Vagina (tissue), 2 donors: ENCODE measurements at places on chromosomes 7 and 10. TPM values are rescaled to one million over a fixed set of nuclear protein-coding genes. Genes with fewer than 3 reads are reported as not detected.

DNA sequence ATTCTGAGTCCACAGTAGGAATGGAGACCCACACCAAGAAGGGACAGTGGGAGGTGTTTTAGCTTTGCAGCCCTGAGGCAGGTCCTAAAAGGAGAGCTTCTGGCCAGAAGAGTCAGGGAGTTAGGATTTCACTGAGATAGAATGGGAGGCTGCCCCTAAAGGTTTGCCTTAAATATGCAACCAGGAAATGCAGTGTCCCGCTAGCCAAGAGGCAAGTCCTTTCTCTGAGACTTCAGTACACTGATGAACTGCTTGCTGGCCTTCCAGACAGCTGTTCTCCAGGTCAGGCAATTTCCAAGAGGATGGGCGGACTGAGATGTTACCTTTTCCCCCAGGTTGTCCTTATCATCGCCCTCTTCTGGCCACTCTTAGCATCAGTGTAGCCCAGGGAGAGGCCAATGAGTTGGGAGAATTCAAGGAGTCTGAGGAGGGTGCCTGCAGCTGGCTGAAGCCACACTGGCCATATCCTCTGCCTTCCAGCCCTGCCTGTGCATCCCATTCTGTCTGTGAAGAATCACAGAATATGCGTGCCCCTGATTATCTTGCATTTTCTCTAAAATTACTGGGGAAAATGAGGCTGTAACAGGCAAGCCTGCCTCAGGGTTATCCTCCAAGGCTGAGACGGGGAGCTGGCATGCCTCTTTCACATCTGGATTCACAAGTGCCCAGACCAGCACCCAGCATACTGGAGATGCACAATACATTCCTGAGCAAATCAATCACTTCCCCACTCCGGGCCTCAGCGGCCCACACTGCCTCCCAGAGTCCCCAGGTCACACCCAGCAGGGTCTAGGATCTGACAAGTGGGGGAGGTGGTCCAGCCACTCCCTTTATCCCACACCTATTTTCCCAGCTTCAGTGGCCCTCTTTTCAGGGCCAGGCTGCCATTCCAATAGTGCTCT lies 2.4 kb downstream of the TLL2 start:
- no peak for DNase-seq

- no peak for DNase-seq
Observed at GRCh38 chr10:108003576-108003975, 839.1 kb upstream of the SORCS1 start.

The PKD2L1 gene
- not detected for total RNA-seq

GRCh38 chr10:69475433-69475830 lies 24.2 kb downstream of the TSPAN15 start:
- DNase-seq, result no peak

- DNase-seq, result no peak
Observed at GRCh38 chr7:13603661-13604060, 385.8 kb downstream of the ETV1 start.

The LMBR1 gene
- total RNA-seq, result 45.7 TPM

The CALML5 gene
- total RNA-seq, result 102 TPM

DNA sequence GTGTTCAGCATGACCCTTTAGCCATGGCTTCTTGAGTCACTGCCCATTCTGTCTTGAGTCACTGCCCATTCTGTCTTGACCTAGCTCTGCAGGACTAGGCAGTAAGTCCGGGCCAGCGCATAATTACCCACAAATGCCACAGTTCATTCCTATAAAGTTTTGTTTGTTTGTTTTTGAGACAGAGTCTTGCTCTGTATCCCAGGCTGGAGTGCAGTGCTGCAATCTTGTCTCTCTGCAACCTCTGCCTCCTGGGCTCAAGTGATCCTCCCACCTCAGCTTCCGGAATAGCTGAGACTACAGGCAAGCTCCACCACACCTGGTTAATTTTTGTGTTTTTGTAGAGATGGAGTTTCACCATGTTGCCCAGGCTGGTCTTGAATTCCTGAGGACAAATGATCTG lies 32.7 kb upstream of the TARP start:
- no peak for DNase-seq

The CALD1 gene
- 343 TPM for total RNA-seq

The NEURL1 gene
- 4.2 TPM for total RNA-seq

The C10orf105 gene
- 0.49 TPM for total RNA-seq

The CYP3A7 gene
- total RNA-seq, result not detected

DNA sequence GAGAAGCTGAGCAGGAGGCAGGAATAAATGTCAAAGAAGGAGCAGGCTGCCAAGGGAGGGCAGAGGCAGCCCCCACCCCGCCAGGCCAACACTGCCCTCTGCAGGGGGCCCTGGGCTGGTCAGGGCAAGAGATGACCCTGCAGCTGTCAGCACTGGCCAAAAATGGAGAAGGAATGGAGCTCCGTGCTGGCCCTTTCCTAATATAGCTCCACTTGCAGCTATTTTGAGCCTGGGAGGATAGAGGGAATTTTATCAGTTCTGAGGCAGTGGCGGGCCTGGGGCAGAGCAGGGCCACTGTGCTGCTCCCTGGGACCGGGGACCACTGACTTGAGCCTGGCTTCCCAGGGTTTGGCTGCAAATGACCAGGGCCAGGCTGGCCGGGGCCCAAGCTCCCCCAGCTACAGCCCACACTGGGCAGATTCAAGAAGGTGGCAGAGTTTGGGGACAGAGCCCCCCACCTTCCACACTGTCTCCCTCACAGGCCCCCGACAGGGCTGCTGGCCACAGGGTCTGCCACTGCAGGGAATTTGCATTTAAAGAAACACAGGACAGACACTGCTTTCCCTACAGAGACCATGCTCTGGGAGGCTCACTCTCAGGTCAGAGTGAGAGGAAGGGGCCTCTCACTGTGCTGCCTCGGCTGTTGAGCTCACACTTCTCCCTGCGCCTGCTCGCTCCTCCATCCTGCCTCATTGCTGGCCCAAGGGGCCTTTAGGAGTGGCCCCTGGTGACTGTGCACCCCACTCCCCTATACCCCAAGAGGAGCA lies 16.2 kb downstream of the LDB3 start:
- no peak for DNase-seq

DNA sequence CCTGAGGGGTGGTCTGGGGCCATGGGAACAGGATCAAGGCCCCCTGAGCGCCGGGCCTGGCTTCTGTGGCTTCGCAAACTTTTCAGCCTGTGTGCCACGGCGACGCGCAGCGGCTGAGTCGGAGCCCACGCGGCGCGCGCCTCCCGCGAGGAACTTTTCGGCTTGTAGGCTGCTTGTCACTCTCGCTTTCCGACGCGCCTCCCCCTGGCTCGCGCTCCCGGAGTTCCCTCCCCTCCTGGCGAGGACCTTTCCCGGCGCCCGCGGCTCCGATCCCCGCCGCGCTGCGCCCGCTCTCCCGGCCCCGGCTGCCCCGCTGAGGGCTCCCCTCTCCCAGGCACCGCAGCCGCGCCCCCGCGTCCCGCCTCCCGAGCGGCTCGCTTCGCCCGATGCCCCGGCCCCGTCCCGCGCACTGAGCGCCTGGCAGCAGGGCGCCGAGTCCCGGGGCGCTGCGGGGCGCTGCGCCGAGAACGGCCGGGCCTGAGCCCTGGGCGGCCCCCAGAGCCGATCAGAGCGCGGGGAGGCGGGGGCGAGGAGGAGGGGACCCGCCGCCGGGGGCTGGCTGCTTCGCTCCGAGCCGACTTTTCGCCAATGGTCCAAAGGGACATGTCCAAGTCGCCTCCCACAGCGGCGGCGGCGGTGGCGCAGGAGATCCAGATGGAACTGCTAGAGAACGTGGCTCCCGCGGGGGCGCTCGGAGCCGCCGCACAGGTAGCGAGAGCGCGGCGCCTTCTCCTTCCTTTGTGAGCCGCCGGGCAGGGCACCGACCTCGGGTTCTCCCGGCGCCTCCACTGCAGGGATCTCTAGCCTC lies at the start of gene CACNB2:
TSS of gene CACNB2 (plus strand) at position 276 of the 808 bp plus-strand sequence.
- no peak for DNase-seq

- DNase-seq, result no peak
Observed at GRCh38 chr7:38306914-38307313, 33.5 kb upstream of the TARP start.

- no peak for DNase-seq
Observed at GRCh38 chr10:26355241-26355640, 82.9 kb upstream of the APBB1IP start.

DNA sequence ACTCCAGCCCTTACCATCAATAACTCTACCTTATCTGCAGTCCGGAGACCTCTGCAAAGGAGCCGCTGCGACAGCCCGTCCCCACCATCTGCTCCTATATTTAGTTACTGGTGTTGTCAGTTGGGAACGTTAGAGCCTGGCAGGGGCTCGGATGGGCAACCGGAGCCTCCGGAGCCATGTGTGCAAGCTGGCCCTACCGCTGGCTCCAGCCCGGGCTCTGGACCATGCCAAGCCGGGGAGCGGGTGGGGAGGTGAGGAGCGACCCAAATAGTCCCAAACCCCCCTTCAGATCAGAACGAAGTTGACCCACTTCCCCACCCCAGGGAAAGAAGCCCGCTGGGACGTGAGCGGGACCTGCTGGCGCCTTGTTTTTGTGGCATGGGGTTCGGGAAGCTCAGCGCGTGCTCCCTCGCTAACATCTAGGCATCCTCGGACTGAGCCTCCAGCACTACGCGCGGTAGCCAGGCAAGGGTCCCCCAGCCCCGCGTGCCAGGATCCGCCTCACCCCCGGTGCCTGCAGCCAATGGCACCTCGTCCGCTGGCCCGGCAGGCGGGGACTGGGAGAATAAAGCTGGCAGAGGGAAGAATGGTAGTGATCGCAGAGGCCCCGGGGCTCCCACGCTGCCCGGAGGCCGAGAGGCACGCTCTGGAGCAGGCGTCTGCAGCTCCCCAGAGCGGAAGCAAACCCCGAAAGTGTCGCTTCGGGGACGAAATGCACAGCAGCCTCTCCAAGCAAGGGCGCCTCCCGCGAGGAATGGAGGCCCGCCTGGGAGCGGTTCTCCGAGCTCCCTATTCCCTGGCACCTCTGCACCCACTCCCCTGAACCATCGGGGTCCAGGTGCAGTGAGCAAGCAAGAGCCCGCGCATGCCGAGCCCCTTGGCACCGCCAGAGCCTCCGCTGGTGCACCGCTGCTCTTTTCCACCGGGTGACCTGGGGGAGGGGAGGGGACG lies 679 bp downstream of the LRRC20 start:
- DNase-seq, result no peak

GRCh38 chr10:31515819-31516402 lies 196.9 kb downstream of the ZEB1 start:
- no peak for DNase-seq

DNA sequence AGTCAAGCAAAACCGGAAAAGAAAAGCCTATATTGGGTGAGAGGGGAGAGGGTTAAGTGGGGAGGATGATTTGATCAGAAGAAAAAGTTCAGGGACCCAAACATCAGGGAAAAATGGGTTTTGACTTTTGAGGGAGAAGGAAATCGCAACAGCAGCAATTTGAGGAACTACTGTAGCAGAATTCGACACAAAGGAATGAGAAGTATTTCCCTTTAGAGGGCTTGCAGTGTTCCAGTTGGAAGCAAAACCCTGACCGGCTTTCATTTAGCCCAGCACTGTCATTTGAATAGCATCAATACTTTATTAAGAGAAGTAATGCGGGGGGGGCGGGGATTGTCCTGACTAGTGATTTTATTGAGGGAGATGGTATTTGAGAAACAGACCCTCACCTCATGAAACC lies 37.2 kb upstream of the GATA3 start:
- DNase-seq, result no peak

The AKR1C4 gene
- total RNA-seq, result not detected

The BMS1 gene
- 12.0 TPM for total RNA-seq

GRCh38 chr10:63077800-63078199 lies 55.3 kb upstream of the NRBF2 start:
- no peak for DNase-seq

DNA sequence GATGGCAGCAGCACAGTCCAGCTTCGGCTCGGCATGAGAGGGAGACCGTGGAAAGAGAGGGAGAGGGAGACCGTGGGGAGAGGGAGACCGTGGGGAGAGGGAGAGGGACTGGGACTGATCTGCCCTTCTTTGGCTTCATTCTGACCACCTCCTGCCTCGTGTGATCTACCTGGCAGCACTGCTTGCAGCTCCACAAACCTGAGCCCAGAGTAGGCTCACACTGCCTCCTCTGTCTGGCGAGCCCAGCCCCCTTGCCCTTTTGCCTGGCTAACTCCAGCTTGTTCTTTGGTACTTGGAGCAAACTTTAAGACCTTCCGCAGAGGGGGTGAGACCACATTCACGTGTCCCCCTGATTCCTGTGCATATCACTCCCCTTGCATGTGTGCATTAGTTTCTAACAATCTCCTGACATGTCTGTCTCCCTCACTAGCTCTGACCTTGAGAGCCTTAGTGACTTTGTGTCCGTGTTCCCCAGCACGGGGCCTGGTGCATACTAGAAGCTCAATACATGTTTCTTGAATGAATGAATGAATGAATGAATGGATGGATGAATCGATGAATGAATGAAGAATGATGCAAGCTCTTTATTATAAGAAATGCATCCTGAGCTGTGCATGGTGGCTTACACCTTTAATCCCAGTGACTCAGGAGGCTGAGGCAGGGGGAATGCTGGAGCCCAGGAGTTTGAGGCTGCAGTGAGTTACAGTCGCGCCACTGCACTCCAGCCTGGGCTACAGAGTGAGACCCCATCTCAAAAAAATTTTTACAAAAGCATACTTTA lies 31.2 kb downstream of the UBTD1 start:
- DNase-seq, result no peak

The CYP2C19 gene
- 6.1 TPM for total RNA-seq

DNA sequence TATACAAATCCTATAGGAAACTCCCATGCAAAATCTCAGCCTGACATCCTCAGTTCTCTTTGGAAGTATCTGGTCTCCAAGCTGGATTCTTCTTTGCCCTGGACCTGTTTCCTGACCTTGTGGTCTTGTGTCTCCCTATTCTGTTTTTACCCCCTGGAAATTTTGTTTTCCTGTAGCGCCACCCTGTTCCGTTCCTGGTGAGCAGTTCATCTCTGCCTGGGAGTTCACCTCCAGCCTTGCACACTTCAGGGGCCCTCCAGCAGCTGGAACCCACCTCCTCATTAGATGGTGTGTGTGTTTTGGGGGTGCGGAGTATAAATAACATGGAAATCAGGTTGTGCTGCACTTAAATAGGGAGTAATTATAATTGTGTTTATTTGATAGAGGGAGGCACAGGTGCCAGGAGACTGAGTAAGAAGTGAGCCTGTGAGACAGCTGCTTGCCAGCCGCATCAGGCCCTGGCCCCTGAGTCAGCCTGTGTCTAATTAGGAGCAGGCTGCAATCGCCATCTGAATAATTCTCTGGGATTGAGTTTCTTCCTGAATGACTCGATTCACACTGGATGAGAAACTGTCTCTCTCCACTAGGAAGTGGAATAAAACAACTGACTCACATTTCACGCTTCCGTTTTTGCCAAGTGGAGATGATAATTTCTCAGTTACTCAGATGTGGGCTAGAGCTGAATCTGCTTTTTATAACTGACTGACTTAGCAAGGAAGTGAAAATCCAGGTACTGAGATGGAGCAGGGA lies 69.4 kb upstream of the HECTD2 start:
- DNase-seq, result no peak

The EVX1 gene
- total RNA-seq, result 2.5 TPM
